LoVo (cell line): ENCODE measurements at places on chromosomes 5 and 9.
A peak's percentile ranks its signal among the peaks of the same experiment; 100 is the strongest.

DNA sequence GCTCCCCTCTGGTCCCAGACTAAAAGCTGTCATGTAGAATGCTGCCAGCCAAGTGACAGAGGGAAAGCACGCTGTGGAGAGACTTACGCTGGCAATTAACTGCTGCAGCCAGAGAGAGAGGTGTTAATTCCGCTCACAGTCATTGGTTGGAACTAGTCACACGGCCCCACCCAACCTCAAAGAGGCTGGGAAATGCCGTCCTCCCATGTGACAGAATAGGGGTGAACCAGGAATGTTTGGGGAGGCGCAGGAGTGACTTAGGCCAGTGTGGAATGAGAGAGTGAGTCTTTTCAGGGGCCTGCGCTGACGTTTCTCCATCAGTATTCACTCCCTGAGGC lies 87.6 kb downstream of the AMBP start:
- DNase-seq, result no peak

DNA sequence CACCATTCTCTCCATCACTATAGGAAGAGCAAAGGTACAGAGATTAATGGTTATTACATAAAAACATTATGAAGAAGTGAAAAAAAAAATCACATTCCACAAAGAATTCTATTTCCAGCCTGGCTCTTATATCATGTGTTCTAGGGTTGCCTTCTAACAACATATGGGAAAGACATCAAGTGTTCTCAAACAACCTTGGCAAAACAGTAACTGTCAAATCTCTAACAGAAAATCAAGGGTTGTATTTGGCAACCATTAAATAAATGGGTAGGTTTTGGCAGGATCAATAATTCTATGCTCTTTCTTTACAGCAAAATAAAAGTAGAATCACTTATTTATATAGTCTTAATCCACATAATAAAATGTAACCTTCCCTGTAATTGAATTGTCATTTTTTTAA lies 728.9 kb downstream of the MAT2B start:
- DNase-seq, result no peak

DNA sequence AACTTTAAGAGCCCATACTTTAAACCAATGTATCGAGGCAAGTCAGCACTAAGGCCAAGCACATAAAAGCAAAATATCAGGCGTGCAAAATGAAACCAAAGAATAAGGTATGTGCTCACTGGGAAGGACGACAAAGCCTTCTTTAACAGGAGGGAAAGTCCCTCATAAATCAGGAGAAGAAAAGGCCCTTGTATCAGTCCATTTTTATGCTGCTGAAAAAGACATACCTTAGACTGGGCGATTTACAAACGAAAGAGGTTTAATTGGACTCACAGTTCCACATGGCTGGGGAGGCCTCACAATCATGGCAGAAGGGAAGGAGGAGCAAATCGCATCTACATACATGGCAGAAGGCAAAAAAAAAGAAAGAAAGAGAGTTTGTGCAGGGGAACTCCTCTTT lies 68.9 kb downstream of the UBE2QL1 start:
- no peak for DNase-seq

DNA sequence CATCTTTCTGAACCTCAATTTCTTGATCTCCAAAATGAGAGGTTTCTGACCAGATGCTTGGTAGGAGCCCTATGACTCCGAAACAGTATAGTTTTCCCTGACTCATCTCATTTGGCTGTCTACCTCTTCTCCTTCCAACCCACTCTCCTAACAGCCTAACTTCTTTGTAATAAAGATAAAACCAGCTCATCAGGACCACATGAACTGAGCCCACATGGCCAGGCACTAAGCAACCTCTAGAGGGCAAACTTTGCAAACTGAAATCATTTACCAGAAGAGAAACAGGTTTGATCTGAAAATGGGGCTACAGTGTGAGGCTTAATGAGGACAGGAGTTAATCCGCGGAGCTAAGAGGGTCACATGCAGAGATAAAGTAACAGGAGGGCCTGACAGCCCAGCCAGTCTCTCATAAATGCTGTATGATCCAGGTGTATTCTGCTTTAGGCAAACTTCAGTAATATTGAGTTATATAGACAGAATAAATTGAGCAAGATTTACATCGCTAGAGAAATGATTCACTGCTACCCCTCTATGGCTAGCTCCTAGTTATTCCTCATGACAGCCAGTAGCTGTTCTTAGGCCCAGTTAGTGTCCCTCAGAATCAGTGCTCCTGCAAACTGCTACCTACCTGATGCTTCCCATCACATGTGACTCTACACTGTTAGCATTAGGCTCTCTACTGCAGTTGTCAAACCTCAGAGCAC lies 64.6 kb downstream of the ABCA1 start:
- peak; percentile 63 for DNase-seq

GRCh38 chr5:88393716-88394535 lies 125.3 kb upstream of the TMEM161B start:
- DNase-seq, result no peak

DNA sequence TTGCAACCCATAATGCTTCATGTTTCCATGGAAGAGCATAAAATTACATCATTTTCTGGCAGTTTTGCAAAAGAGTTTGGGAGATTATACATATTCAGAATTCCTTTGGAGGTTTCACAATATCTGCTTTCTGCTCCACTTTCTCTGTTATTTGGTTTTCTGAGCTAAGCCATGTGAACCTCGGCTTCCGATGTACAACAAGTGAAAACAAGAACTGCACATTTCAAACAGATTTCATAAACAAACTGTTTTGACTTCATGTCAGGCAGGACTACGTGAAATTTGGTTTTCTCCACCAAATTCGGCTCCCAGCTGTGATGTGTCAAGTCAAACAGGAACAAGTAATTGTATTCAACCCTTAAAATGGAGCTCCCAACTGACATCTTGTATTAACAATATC lies 609.8 kb downstream of the IRX1 start:
- no peak for DNase-seq

GRCh38 chr9:70315389-70315788 lies 56.6 kb downstream of the SMC5 start:
- no peak for DNase-seq

DNA sequence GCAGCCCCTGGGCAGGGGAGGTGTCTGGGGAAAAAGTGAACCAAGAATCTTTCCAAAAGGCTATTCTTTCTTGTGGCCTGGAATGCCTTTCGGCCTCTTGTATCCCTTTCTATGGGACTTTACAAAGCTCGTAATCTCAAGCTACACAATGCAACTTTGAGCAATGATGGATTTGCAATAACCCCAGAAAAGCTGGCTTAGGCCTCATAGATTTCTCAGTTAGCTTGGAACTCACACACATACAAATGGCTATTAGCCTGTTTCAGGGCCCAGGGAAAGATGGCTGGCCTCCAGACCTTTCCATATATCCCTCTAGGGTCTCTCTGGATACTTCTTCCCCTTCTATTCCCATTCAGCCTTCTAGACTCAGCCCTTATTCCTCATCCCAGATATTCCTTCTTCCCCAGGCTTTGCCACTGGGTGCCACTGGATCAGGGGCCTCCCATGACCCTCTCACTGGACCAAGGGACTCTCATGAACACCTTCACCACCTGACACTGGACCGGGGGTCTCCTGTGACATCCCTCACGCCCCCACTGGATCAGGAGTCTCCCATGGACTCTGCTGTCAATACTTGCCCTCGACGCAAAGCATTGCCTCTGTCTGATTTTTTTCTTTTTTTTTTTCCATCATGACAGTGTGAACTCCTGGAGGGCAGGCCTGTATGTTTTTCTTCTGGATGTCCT lies 59.5 kb downstream of the RAD23B start:
- DNase-seq, result no peak

DNA sequence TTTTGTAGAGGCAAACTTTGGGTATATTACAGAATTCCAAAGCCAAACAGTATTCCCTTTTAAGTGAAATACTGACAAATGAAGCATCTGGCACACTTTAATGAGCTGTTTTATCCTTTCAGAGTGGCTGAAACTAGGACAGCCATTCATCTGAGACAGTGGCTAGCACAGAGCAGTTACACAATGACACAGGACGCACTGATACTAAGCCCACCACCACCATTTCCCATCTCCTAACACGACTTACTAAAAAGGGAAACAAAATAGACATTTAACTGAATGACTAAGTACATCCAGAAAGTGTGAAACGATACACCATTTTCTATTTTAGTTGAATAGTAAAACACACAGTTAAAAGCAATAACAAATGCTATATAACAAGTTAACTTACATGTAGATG lies 120.4 kb upstream of the RETREG1 start:
- no peak for DNase-seq

DNA sequence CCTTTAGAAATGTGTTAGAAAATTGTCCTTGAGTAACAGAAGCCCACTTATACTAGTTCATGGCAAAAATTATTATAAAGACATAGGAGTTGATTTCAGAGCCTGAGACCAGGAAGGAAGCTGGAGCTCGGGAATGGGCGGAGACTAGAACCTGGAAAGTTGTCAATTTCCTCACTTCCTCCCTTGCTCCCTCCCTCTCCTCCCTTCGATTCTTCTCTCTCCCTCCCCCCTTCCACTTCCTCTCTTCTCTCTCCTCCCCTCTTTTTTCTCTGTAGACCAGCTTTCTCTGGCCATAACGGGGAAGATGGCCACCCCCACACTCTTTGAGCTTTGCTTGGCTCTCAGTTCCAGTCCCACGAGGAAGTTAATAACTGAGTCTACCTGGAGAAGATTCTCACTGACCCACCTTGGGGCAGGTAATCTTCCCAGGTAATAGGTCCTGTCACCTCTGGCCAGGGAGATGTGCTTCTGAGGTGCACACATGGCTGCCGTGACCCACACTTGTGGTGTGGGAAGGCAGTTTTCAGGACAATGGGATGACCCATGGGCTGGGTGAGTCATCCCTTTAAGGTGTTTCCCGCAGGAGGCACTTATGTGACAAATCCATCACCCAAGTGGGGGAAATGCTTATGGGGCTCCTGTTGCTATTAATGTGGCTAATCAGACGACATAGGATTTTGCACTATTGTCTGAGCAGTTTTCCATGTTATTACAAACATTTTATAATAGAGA lies 78.7 kb downstream of the HSPA4 start:
- DNase-seq, result peak; percentile 24

GRCh38 chr5:115227281-115227680 lies 35.4 kb downstream of the PGGT1B start:
- no peak for DNase-seq

DNA sequence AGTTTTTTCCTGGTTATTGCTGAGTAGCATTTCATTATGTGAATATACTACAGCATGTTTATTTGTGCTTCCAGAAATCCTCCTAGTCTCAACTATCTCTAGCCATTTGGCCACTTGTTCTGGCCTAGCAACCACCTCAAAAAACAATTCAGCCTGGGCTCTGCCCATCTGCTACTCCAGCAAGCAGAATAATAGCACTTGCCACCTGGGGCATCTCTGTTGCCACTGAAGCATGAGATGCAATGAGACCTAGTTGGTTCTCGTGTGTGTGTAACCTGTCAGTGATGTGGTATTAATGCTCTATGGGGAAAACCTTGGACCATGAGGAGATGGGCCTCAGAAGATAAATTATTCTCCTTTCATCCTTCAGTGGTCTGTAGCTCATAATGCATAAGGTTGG lies 129.5 kb downstream of the RNF180 start:
- DNase-seq, result no peak

DNA sequence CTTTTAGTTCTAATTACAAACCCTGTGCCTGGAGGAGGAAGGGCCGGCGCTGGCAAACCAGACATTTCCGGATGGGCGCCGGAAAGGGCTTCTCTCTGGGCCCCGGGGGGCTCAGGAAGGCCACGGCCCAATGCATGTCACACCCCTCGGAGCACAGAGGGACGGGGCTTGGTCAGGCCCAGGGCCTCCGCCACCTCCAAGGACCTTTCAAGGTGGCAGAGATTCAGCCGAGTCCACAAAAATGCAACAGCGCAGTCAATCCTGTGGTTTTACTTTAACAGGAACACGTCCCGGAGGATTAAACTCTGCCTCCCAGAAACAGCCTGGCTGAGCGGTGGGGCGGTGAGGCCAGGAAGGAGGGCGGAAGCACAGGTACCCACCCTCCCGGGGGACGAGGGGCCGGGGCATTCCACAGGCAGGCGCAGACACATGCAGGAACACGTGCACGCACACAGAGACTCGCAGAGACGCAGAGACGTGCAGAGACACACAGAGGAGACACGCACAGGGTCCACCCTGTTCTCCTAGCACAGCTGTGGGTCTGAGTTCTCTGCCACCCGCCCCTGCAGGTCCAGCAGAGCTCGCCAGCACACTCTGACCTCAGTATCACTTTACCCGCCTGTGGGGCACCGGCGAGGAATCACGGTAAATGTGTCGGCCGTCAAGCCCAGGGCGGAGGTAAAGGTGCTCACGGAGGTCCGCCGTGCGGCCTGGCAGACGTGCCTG lies 23.0 kb downstream of the SLC9A3 start:
- no peak for DNase-seq

GRCh38 chr9:96423985-96424336 lies 5.8 kb upstream of the ZNF367 start:
- DNase-seq, result no peak

DNA sequence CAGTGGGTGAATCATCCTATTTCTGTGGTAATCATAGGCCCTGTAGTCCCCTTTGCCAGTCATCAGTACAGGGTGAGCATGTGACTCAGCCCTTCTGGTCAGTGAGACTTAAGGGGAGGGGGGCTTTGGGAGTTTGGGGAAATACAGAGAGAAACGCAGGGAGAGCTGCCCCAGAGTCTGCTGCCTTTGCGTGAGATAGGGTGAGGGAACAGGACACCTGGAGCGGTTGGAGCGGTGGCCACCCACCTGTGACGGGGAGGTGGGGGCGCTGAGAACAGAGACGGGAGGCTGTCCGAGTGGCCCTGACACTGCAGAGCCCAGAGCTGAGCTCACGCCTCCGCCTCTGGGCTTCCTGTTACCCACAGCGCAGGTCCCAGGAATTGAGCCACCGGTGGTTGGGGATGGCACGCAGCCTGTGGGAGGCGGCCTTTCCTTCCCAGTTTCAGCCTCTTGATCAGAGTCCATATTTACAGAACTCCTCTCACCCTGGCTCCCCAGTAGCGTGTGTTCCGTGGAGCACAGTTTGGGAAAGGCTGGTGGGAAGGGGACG lies 92.0 kb upstream of the ERCC6L2 start:
- no peak for DNase-seq

- DNase-seq, result no peak
Measured at GRCh38 chr5:43994352-43994708, 391.4 kb downstream of the NNT start.

DNA sequence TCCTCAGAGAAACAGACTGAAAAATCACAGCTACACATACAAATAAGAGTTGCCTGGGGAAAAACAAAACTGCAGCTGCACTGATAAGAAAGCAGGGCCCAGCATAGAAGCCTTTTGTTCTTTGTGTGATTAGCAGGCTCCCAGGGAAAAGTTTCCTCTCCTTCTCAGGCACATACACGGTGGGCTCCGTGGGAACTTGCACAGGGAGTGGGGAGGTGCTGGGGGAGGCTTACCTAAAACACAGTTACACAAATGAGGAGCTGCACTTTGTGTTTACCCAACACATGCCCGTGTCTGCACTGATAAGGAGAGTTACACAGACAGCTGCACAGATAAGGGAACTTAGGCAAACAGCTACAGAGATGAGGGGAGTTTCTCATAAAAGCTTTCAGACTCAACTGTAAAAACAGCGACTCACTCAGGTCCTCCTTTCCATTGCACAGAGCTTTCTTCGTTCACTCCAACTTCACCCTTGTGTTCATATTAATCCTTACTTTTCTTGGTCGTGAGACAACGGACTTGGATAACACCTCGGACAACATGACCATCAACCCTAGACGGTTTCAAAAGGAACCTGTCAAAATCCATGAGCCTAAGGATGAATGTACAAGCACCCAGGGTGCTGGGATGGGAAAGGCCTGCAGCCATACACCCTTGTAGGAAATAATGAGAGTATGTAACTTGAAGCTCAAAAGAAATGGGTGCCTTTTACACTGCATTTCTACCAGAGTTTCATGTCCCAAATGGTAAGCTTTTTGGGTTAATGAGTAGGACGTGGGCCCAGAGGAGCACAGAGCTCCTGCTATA lies 50.8 kb downstream of the SERINC5 start:
- no peak for DNase-seq

- DNase-seq, result no peak
Measured at GRCh38 chr9:655875-656274, 185.6 kb upstream of the DMRT1 start.
